ENCODE measurements at places on chromosomes 16 and 17.
A peak's percentile ranks its signal among the peaks of the same experiment; 100 is the strongest.

DNA sequence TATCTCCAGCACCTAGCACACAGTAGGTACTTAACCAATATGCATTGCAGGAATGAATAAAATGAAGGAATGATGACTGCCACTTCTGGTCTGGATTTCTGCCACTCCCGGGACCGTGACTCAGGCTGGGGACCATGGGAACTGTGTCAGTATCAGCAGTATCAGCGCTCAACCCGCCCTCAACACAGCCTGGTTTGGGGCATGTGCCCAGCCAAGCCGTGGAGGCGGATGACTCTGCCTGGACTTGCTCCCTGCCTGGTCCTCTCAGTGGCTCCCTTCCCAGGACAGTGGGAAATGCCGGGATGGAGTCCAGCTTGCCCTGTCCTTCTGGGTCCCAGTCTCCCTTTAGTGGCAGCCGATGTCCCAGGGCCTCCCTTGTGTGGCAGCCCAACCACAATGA is 55.1 kb downstream of the SRCIN1 start:
- DNase-seq = no peak

- no peak for DNase-seq
Measured at GRCh38 chr16:74092336-74092735, 204.3 kb upstream of the PSMD7 start.

- DNase-seq = no peak
Measured at GRCh38 chr17:7410634-7411426, 3.2 kb downstream of the NLGN2 start.

- no peak for DNase-seq
Measured at GRCh38 chr16:56094231-56094630, 97.1 kb upstream of the GNAO1 start.

DNA sequence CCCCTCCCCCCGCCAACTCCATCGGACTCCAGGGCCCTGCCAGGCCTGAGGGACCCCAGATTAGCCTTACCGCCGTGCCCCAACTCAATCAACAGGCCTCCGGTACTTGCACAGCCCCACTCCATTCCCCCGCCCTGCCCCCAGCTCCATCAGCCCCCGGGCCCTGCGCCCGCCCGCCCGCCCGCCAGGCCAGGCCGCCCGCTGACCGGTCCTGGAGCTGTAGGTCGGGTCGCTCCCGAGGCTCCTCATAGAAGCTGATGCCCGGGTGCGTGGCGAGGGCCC is 308 bp downstream of the GTF3C1 start:
- DNase-seq = no peak

DNA sequence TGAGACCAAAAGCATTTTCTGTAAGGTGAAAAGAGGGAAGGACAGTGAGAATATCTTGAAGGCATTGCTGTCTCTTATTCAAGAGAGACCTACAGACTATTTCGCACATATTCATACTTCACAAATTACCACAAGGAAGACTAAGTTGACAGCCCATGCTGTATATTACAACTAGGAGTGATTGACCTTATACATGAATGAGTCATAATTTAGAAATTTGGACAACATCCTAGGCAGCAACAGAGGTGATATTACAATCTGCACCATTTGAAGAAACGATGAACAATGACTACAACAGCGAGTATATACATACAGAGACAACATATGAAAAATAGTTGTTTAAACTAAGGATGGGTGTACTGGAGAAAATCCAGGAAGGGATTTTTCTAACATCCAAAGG is 971.7 kb downstream of the CDH11 start:
- DNase-seq = no peak

DNA sequence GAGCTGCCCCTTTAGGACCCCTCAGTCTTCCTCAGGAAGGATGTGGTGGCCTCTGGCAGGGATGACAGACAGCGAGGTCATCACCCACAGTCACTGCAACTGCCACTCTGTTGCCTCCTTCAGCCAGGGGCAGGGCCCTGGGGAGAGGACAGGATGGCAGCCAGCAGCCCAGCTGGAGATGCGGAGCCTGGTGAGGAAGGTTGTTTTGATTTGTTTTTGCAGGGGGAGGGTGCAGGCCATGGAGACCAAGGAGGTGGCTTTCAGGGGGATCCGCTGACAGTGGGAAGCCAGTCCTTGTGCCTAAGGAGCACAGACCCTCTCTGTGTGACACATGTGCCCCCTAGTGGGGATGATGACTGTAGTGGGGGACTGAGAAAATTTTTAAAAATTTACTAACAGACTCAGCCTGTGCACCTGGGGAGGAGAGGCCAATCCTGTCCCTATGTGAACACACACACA is 7.4 kb downstream of the PRCD start:
- DNase-seq = no peak

DNA sequence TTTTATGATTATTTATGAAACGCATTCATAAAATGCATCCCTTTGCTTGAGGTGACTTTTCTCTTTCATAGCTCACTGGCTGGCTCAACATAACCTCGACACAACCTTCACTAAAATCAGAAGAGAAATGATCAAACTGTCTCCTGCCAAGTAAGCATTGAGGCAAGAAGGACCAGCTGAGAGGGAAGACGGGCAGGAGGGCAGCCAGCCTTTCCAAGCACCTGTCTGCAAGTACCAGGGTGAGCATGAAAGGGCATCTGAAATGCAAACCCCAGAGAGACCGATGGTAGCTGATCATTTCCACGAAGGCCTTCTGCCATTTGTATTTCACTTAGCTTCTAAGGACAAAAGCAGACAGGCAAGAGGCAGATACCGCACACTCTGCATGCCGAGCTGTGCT is 52.1 kb upstream of the RPH3AL start:
- no peak for DNase-seq

- DNase-seq = no peak
Measured at GRCh38 chr17:82076785-82077591, 11.4 kb upstream of the DUS1L start.

DNA sequence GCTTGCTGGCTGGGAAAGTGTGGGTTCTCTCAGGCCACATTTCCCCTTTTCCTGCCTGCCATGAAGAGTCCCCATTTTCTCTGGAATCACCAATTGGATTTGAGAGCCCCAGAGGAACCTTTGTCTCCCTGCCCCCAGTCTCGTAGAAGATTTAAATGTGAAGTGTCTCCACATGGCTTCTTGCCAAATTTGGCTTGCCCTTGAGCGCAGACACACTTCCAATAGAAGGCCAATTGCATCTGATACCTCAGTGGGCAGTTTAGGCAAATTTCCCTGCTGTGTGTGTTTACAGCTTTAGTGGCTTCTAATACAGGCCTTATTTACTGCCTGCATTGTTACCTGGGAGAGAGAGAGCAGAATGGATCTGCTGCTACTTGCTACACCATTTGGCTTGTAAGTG is 29.7 kb downstream of the CDK5R1 start:
- no peak for DNase-seq

GRCh38 chr17:56918916-56919315 is 5.1 kb upstream of the TRIM25 start:
- DNase-seq = no peak

DNA sequence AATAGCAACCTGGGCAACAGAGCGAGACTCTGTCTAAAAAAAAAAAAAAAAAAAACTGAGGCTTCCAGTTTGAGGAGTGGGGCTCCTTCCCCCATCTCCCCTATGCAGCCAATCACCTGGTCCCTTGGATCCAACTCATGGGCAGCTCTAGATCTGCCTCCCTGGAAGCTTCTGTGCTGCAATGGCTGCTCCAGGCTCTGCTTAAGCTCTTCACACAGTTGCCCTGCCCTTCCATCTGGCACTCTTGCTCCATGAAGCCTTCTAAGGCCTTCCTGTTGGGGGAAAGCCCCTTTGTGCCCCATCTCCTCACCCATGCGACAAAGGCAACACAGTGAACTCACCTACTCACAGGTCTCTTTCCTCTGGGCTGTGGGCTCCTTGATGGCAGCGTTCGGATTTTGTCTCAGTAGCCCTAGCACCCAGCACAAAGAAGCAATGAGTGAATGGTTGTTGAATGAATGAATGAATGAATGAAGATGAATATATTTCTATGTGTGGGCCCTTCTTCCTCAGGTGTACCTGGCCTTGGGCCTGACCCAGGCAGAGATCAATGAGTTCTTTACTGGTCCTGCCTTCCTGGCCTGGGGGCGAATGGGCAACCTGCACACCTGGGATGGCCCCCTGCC is 1.9 kb downstream of the NAGLU start:
- DNase-seq = no peak

DNA sequence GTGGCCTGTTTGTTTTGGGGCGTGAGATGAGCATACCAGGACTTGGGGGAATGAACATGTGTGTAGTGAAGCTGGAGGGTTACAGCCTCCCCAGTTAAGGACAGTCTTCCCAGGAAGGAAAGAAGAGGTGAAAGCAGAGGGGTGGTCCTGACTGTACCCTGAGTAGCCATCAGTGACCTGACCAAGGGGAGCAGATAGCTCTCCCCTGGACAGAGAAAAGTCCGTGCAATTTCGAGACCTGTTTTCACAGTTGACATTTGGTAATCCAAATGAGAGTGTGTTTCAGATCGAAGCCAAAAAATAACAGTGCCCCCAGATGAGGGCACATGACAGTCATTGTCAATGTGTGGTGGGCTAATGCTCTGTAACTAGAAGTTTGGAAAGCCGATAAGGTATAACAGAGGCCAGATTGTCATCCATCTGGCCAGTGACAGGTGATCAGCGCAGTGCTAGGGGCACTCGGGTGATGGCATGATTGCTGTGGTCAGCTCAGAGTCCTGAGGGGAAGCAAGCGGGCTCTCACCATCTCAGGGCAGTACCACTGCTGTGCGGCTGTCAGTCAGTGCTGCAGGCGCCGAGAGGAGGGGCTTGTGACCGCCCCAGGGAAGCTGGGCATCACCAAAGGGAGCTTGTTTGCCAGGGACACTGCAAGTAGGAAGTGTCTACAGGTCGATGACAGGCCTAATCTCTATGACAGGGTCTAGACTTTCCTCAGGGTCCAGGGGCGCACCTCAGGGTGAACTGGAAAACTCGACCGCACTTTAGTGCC is 1.1 kb upstream of the NME2 start:
- DNase-seq = no peak

DNA sequence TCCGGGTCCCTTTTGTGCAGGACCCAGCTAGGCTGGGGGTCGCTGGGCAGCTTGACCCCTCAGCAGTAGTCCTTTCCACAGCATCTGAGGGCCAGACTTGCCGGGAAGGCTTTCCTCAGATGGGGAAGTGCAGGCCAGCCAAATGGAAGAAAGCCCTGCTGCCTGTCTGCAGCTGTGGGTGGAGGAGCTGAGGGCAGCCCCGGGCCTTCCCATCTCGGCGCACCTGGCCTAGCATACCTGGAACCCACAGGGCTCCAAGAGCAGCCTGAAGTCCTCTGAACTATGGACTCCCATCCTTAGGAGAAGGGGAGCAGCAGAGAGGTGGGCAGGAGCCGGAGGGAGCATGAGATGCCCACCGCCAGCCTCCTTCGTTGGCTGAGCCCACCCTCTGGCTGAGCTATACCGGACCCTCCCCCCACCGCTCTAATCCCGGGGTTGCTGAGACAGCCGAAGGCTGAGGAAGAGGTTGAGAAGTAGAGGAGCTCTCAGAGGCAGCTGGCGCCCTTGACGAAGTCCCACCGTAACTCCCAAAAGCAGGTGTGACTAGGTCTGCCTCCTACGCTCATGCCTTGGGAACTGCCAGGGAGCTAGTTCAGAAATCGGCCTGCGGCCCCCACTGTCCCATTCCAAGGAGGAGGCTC is 13.2 kb downstream of the UBALD2 start:
- DNase-seq = no peak

- no peak for DNase-seq
Measured at GRCh38 chr17:81615401-81615930, 21.4 kb downstream of the NPLOC4 start.

- no peak for DNase-seq
Measured at GRCh38 chr17:17833658-17834357, 3.0 kb downstream of the SREBF1 start.

- peak; percentile 81 for DNase-seq
Measured at GRCh38 chr16:28317040-28317880, 24.9 kb downstream of the SBK1 start.

DNA sequence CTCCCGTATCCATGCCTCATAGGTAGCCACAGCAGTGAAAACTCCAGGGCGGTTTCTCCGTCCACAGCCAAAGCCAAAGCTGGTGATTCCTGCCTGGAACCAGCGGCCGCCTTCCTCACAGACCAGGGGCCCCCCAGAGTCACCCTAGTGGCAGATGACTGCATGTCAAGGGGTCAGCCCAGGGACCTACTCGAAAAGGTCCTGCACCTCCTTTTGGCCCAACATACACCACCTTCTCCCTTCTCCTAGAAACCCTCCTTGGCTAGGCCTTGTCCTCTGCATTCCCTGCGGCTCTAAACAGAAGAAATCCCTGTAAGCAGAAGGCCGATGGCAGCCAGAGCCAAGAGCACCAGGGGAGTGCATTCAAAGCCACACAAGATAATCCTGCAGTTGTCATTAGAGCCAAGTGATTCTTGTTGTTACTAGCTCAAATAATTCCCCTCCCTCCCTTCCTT is 6.1 kb downstream of the PRSS36 start:
- DNase-seq = no peak

DNA sequence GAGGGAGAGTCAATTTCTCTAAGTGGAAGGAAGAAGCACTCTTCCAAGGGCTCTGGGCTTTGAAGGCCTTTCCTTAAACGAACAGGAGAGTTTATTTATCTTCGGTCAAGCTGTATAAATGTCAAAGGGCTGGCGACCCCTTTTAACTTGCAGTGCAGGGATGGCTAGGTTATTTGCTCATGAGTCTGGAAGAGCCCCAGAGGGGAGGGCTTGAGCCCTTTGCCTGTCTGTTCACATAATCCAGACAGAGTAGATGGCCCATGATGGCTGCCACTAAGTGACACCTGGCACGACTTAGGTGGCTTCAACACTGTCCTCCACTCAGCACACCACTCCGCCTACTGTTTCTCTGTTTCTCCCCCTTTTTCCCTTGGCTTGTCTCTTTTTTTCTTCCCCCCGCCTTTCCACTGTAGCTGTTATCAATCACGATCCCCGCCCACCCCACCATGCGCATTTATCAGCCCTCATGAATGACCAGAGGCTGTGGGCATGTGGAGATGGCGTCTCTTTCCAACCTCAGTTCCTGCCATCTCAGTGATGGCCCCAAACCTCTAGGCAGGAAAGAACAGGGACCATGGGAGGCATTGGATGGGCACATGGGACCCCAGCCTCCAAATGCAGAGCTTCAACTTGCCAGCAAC is 408.7 kb upstream of the TNRC6C start:
- no peak for DNase-seq

DNA sequence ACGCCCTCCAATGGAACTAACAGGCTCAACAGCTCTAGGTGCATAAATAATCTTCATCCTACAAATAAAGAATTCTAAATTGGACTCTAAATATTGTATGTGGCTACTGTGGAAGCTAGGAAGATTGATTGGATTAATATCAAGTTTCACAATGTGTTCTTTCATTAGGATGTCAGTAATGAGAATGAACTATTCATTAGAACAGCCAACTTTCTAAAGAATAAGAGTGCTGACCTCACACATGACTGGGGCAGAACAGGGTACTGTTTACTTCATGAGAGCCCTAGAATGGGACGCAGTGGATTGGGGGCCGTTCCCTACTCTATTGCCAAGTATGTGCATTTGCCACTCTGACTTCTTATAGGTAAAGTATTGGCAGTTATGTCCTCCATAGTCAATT is 528.2 kb upstream of the RBFOX1 start:
- no peak for DNase-seq
